ENCODE measurements at places on chromosomes 16 and 17.

DNA sequence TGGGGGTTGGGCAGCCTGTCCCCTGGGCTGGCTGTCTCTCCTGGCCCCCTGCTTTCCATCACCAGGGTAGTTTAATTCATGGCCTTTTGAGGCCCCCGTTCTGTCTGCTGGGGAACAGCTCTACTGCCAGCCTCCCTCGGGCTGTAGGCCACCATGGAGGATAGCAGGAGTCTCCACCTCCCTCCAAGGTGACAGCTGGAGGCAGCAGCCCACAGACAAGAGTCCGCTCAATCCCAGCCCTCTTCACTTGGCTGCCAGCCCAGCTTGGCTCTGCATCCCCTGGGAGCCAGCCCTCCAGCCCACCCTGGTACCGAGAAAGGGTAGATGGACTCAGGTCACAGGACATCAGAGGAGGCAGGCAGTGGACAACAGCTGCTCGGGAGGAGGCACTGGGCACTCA is 194.6 kb upstream of the SDK2 start:
- no peak overlapping the region for H3K27ac ChIP-seq
- H3K4me3 ChIP-seq = no peak overlapping the region
- H3K36me3 ChIP-seq = no peaks in the 10 kb centered on the region
- H3K27me3 ChIP-seq = no peaks in the 10 kb centered on the region
- no peak for DNase-seq

- H3K36me3 ChIP-seq = peaks cover 53% of the 10 kb centered on the region
- no peak overlapping the region for H3K27ac ChIP-seq
- DNase-seq = peak; percentile 24
- H3K4me3 ChIP-seq = peak overlapping the region; percentile 94
- no peaks in the 10 kb centered on the region for H3K27me3 ChIP-seq
Measured at GRCh38 chr17:21039839-21040575, 2.8 kb downstream of the USP22 start.

GRCh38 chr17:59347975-59348391 is 16.5 kb downstream of the YPEL2 start:
- no peak overlapping the region for H3K27ac ChIP-seq
- H3K4me3 ChIP-seq = no peak overlapping the region
- no peaks in the 10 kb centered on the region for H3K36me3 ChIP-seq
- H3K27me3 ChIP-seq = peaks cover 3% of the 10 kb centered on the region

- H3K27ac ChIP-seq = no peak overlapping the region
- H3K36me3 ChIP-seq = no peaks in the 10 kb centered on the region
- peaks cover 3% of the 10 kb centered on the region for H3K27me3 ChIP-seq
- no peak for DNase-seq
- no peaks in the 10 kb centered on the region for H3K4me1 ChIP-seq
Measured at GRCh38 chr17:81152288-81152828, 12.9 kb upstream of the PVALEF start.

- peaks cover 82% of the 10 kb centered on the region for H3K36me3 ChIP-seq
- H3K27me3 ChIP-seq = no peaks in the 10 kb centered on the region
- H3K27ac ChIP-seq = peak overlapping the region; percentile 92
- H3K4me3 ChIP-seq = no peak overlapping the region
- no peak for DNase-seq
- H3K4me1 ChIP-seq = peaks cover 100% of the 10 kb centered on the region
Measured at GRCh38 chr17:57531648-57532504, 213.2 kb downstream of the CCDC182 start.

DNA sequence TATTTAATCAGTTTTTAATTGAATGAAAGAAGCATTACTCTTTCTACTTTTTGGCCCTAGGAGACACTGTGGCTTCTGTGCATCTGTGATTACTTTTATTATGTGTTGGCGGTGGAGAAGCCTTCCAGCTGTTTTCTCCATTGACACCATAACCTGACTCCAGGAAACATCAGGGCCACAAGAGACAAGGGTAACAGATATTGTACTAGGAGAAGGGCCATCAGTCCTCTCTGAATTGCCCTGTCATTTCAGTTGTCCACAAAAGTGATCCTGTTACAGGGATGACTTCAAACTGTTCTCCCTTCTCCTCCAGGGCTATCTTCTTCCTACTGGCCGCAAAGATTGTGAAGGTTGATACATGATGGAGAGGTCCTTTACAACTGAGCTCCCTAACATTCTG is 14.6 kb downstream of the KRT39 start:
- DNase-seq = no peak
- H3K4me1 ChIP-seq = no peaks in the 10 kb centered on the region
- H3K27ac ChIP-seq = no peak overlapping the region
- H3K4me3 ChIP-seq = no peak overlapping the region
- H3K27me3 ChIP-seq = peaks cover 27% of the 10 kb centered on the region

GRCh38 chr17:44642834-44643233 is 13.4 kb upstream of the MEIOC start:
- H3K4me1 ChIP-seq = no peaks in the 10 kb centered on the region
- H3K27me3 ChIP-seq = peaks cover 18% of the 10 kb centered on the region
- no peak for DNase-seq
- H3K4me3 ChIP-seq = no peak overlapping the region
- H3K27ac ChIP-seq = no peak overlapping the region

- peaks cover 30% of the 10 kb centered on the region for H3K4me1 ChIP-seq
- peak overlapping the region; percentile 6 for H3K4me3 ChIP-seq
- H3K27ac ChIP-seq = peak overlapping the region; percentile 75
- H3K27me3 ChIP-seq = no peaks in the 10 kb centered on the region
- DNase-seq = peak; percentile 89
- H3K36me3 ChIP-seq = peaks cover 53% of the 10 kb centered on the region
Measured at GRCh38 chr17:82985973-82986372, 93.4 kb upstream of the METRNL start.

GRCh38 chr16:9248162-9248561 is 156.7 kb downstream of the HAPSTR1 start:
- H3K27me3 ChIP-seq = peaks cover 5% of the 10 kb centered on the region
- DNase-seq = no peak
- no peak overlapping the region for H3K4me3 ChIP-seq
- no peak overlapping the region for H3K27ac ChIP-seq
- no peaks in the 10 kb centered on the region for H3K36me3 ChIP-seq

DNA sequence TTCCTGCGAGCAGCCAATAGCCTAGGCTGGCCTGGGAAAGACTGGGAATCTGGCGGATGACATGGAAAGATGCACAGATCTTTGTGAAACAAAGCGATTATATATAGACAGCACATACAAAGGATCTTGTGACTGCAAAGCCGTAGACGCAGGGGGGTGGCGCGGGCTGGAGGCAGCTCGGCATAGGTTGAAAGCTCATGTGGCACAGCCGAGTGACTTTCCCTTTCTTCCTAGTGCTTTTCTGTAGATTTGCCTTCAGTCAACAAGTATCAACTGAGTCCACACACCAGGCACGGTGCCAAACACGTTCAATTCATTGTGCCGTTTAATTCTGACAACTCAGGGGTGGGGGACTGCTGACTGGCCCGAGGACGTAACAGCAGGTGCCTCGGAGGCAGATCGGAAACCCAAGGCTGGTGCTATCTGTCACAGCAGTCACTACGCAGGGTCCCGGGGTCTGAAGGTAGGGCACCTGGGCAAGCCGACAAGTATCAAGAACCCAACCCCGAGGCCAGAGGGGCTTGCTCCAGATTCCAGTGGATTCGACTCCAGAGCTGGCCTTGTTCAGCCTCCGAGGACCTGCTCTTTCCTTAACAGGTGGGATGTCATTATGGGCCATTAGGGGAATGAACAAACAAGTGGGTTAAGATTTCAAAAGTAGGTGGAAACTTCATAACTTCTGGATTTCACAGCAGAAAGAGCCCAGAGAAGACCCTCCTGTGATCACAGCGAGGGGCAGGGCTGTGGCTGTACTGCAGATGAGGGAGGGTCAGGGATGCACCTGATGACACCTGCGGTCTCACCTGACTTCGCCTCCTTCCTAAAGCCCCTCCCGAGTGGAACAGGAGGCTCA is 5.9 kb downstream of the PAM16 start:
- peaks cover 45% of the 10 kb centered on the region for H3K36me3 ChIP-seq
- H3K27ac ChIP-seq = no peak overlapping the region
- H3K4me1 ChIP-seq = peaks cover 18% of the 10 kb centered on the region
- no peak for DNase-seq
- H3K27me3 ChIP-seq = no peaks in the 10 kb centered on the region

DNA sequence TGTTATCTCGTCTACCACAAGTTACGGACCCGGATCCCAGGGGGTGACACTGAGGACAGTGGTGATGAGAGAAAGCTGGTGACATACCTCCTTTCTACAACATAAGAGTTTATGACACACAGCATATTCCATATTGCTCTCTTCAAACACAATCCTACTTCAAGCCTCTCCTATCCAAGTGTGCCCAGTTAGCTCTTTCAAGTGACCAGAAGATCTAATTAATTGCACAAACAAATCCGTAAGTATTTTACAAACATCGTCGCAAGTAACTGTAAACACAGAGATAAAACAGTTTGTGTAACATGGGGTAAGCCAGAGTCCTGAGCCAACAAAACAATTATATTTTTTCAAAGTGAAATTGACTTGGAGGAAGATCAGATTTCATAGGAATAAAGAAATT is 235.0 kb downstream of the CHD9NB start:
- no peak overlapping the region for H3K27ac ChIP-seq
- H3K36me3 ChIP-seq = no peaks in the 10 kb centered on the region
- no peaks in the 10 kb centered on the region for H3K4me1 ChIP-seq
- no peaks in the 10 kb centered on the region for H3K27me3 ChIP-seq
- DNase-seq = no peak

- no peaks in the 10 kb centered on the region for H3K27me3 ChIP-seq
- no peak for DNase-seq
- no peaks in the 10 kb centered on the region for H3K4me1 ChIP-seq
- no peak overlapping the region for H3K27ac ChIP-seq
Measured at GRCh38 chr17:2241823-2242222, 61.8 kb downstream of the SMG6 start.

DNA sequence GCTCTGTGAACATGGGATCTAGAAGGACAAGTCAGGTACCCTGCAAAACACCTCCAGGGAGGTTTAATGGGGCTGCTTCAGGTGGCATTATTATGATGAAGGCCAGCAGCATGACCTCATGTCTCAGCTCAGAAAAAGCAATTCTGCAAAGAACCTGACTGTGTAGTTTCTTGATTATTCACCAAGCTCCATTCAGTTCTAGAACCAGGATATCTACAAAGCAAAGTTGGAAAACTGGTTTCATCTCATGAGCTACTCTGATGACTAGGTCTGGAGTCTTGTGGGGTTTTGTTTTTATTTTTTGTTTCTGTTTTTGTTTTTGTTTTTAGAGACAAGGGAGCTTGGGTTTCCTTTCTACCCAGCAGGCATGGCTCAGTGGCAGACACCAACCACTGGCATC is 19.0 kb upstream of the LRRC37A3 start:
- H3K36me3 ChIP-seq = no peaks in the 10 kb centered on the region
- H3K4me3 ChIP-seq = no peak overlapping the region
- no peak overlapping the region for H3K27ac ChIP-seq
- no peak for DNase-seq
- no peaks in the 10 kb centered on the region for H3K27me3 ChIP-seq

GRCh38 chr17:17121162-17121561 is 78.9 kb downstream of the MPRIP start:
- H3K36me3 ChIP-seq = 0 out of 2 replicates have a peak, but pooled peaks cover 1% of the 10 kb centered on the region
- DNase-seq = no peak
- peaks cover 18% of the 10 kb centered on the region for H3K4me1 ChIP-seq
- H3K27me3 ChIP-seq = no peaks in the 10 kb centered on the region

DNA sequence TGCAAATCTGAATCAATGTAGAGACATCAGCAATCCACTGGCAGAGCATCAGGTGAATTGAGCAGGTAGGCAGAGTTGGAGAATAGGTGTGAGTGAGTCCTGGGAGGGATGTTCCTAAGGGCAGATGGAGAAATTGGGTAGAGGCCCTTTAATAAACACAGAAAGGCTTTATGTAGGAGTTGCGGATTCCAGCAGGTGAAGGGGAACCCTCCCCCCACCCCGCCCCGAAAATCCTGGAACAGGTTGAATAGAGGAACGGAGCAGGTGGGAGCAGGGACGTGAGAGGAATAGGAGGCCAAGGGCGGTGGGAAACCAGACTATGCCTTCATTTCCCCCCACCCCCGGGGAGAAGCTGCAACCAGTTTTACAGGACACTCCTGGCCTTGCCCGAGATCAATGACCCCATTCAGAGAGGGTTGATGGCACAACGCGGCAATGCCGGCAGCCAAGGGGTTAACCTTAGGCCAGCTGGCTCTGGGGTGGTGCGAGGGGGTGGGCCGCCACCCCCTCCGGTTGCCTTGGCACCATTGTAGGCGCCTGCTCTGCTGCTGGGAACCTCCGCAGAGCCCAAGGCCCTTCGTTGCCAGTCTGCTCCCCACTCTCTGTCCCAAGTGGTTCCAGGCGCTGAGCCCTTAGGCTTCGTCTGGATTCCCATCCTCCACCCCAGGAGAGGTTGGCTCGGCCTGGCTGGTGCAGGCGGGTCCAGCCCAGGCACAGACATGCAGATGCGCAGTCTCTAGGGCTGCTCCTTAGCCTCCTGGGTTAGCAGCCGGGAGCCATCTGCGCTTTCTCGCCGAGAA is 814 bp upstream of the RUNDC3A start:
- no peaks in the 10 kb centered on the region for H3K36me3 ChIP-seq
- H3K27me3 ChIP-seq = no peaks in the 10 kb centered on the region
- peaks cover 19% of the 10 kb centered on the region for H3K4me1 ChIP-seq
- H3K27ac ChIP-seq = no peak overlapping the region
- H3K4me3 ChIP-seq = peak overlapping the region; percentile 51
- DNase-seq = no peak

- peak overlapping the region; percentile 39 for H3K4me3 ChIP-seq
- peaks cover 49% of the 10 kb centered on the region for H3K4me1 ChIP-seq
- no peaks in the 10 kb centered on the region for H3K27me3 ChIP-seq
Measured at GRCh38 chr17:29722411-29723198, 99.9 kb upstream of the CORO6 start.

DNA sequence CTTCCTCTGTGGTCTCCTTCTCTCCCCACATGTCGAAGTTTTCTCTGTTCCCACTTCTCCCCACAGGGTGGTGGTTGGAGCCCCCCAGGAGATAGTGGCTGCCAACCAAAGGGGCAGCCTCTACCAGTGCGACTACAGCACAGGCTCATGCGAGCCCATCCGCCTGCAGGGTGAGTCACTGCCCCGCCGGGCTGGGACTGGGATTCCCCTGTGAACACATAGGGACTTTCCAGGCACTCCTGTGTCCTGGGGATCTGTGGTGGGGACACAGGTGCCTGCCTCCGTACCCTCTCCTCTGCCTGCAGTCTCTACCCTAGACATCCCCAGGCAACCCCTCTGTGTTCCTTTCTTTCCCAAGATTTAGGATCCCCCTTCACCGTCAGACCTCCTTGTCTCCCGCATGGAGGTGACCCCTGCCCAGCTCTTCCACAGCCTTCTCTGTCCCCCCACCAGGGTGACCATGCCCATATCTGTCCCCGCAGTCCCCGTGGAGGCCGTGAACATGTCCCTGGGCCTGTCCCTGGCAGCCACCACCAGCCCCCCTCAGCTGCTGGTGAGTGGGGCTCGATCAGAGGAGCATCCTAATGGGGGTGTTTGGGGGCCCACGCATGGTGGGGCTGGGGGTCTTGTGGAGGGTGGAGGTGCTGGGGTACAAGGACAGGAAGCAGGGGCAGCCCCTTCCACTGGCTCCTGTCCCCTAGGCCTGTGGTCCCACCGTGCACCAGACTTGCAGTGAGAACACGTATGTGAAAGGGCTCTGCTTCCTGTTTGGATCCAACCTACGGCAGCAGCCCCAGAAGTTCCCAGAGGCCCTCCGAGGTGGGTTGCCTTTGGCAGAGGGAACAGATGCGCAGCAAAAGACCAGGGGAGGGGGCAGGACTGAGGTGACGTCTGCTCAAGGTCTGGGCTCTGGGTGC is 5.8 kb downstream of the ITGAM start:
- no peaks in the 10 kb centered on the region for H3K36me3 ChIP-seq
- H3K27me3 ChIP-seq = no peaks in the 10 kb centered on the region
- H3K4me1 ChIP-seq = no peaks in the 10 kb centered on the region
- no peak for DNase-seq
- H3K4me3 ChIP-seq = no peak overlapping the region
- H3K27ac ChIP-seq = no peak overlapping the region
